ENCODE measurements at places on chromosomes 7 and 10.

DNA sequence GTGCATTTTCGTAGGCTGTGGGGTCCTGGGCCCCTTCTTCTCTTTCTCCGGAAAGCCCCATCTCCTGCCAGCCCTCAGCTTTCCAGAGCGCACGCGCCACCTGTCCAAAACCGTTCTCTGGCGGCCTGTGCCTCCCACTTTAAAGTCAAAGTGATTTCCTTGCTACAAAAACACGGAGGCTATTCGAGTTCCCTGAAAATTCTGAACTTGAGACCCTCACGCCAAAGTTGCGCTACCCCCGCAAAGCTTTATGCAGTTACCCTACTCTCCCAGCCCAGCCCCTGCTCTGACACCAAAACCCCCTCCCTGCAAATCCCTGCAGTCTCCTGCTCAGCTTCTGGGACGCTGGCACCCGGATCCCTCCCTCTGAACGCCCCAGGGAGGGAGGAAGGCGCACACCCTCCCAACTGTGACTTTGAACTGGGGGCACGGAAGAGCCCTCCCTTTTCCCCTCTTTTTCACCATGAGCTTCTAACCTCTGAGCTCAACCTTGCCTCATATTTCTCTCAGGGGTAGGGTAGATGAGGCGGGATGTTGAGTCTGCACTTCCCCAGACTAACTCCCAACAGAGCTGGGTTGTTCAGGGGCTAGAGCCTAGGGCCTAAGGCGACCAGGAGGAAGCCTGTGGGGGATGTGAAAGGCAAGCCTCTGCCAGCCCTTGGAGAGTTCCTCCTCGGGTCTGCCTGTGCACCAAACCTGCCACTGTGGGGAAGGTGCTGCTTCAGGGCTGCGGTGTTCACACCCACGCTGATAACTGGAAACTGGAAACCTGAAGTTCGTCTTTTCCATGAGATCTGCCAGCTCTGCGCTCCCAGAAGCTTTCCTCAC, 2.7 kb upstream of the PAX4 start:
- DNase-seq, result no peak

- DNase-seq, result no peak
Measured at GRCh38 chr10:73916761-73917470, 6.0 kb downstream of the PLAU start.

DNA sequence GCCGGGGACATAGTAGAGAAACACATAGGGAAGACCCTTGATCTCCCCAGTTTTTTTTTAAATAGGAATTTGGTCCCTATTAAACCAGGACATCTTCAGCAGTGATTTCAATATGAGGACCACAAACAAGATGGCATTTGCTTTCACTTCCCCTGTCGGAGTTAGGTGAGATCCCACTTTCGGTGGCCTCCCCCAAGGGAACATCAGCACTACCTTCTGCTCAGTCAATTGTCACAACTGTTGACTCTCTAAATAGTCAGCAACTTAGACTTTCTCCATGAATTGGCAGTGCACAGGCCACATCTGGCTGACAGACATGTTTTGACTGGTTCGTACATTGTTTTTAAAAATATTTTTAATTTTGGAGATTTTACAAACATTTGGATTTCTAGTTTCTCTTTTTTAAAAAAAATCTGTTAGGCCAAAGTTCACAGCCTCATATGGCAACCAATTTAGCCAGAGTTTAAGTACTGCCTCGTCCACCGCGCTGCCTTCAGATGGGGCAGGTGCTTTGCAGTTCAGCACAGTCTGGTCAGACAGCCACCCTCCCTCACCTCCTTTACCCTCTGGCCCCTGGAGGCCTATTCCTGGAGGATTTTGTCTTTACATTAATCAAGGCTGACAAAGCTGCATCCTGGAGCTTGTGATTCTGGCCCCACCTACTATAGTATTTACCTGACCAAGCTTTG, 139.2 kb upstream of the PRR15 start:
- DNase-seq, result no peak

DNA sequence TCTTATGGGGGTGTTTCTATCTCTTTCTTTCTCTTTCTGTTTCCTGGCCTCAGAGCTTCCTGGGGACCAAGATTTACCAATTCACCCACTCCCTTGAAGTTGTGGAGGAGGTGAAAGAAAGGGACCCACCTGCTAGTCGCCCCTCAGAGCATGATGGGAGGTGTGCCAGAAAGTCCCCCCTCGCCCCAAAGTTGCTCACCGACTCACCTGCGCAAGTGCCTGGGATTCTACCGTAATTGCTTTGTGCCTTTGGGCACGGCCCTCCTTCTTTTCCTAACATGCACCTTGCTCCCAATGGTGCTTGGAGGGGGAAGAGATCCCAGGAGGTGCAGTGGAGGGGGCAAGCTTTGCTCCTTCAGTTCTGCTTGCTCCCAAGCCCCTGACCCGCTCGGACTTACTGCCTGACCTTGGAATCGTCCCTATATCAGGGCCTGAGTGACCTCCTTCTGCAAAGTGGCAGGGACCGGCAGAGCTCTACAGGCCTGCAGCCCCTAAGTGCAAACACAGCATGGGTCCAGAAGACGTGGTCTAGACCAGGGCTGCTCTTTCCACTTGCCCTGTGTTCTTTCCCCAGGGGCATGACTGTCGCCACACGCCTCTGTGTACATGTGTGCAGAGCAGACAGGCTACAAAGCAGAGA, 12.2 kb downstream of the AQP1 start:
- DNase-seq, result no peak

- DNase-seq, result no peak
Measured at GRCh38 chr7:83643012-83643411, 5.9 kb downstream of the SEMA3E start.

GRCh38 chr7:134414109-134414508, 44.8 kb downstream of the AKR1B1 start:
- DNase-seq, result no peak

DNA sequence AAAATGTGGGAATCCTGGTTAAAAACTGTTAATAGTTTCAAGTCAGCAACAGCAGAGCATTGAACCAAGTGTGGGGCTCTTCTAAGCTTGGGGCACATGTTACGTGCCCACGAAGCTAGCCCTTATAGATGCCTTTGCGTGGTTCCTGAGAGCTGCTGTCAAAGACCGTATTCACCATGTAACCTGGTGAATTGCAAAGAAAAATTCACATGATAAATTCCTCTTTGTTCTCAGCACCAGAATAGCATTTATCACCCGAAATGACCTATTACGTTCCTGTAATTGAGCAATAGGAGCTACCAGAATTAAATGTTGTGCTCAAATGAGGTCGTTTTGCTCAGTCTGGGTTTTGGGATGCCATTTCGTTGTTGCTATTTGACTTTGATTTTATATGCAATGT, 202.6 kb upstream of the PRPS1L1 start:
- no peak for DNase-seq

DNA sequence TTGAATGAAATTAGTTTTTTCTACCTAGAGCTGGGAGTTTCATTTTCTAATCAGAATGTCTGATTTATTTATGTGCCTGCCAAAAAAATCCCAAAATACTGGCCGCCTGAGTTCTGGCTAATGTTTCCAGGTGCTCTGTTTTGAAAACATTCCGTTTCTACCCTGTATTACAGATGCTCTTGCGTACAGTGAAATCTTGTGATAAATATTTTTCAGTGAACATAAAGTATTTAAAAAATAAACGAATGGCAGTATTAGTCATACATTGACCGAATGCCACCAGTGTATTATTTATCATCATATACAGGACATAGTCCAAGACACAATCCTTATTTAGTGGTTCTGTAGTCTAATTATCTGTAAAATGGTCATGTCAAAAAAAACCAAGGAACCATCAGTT, 102.8 kb downstream of the KAT6B start:
- no peak for DNase-seq

DNA sequence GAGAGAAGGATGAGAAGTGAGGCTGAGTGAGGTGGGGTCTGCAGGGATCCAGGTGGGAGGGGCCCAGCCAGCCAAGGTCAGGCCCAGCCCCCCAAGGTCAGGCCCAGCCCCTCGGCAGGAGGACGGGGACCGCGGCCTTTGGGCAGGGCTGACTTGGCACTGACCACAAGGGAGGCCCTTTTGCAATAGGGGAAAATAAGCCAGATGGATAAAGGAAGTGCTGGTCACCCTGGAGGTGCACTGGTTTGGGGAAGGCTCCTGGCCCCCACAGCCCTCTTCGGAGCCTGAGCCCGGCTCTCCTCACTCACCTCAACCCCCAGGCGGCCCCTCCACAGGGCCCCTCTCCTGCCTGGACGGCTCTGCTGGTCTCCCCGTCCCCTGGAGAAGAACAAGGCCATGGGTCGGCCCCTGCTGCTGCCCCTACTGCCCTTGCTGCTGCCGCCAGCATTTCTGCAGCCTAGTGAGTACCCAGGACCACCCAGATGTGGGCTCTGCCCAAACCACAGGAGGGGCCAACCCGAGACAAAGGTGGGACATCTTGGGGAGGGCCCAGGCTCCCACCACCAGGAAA, at the start of gene PILRA:
TSS of gene PILRA (plus strand) at position 227 of the 571 bp plus-strand sequence. CDS start at position 397, 170 bp downstream.
- DNase-seq, result no peak

GRCh38 chr7:6284461-6285360, 12.3 kb upstream of the CYTH3 start:
- DNase-seq, result no peak

DNA sequence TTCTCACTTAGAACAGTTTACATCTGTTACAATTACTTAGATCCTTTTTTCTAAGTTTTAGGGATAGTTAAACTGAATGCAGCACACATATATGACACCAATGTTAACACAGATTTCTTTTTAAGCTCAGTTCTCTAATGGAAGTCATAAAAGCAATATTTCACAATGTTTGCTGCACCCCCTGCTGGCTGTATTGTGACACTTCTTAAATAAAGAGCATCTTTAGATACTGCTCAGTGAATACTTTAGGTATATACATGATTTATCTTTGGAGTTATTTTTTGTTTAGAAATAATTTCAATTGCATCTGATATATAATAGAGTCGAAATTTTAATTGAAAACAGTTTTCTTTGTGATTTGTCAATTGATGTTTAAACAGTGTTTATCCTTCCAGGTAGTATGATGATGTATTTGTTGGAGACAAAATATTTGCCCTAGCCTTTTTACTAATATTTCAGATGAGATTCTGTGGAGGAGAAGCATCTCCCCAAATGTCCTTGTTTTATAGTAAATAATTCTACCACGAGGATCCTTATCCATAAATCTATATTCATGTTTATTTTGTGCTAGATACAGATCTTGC, 174.4 kb downstream of the ST7 start:
- peak; percentile 20 for DNase-seq

GRCh38 chr7:23474829-23475575, 4.7 kb upstream of the IGF2BP3 start:
- no peak for DNase-seq

DNA sequence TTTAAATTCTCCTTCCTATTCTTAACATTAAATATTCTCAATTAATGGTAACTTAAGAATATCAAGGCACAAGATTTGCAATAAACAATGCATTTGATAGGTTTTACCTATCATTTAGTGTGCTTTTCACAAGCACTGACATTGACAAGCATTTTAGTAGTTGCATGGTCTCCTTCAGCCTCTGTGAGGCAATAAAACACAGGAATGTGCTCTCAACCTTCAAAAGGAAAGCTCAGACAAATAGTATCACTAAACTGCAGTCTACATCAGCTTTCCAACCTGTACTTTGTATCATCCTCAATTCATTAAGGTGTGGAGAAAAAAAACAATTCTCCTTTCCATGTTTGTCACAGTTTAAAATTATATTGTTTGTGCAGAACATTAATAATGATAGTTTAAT, 51.1 kb upstream of the TSPAN13 start:
- DNase-seq, result no peak

GRCh38 chr10:79472951-79473350, 27.5 kb upstream of the ZCCHC24 start:
- no peak for DNase-seq

GRCh38 chr7:94332571-94332970, 62.1 kb upstream of the COL1A2 start:
- DNase-seq, result no peak

DNA sequence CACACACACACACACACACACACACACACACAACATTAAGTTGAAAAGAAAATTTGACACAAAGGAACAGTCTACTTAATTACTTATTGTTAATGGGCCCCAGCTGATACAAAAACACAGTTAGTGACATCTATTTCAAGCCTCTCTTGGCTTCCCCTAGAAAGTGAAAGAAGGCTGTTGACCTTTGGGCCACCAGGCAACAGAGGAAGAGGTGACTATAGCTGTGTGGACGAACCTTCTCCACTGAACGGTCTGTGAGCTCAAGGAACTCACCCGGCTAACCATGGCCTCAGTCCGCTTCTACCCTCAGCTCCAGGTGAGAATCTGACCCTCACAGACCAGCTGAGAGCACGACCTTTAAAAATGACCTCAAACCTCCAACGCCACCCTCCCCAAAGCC, 32.9 kb upstream of the CALN1 start:
- no peak for DNase-seq

DNA sequence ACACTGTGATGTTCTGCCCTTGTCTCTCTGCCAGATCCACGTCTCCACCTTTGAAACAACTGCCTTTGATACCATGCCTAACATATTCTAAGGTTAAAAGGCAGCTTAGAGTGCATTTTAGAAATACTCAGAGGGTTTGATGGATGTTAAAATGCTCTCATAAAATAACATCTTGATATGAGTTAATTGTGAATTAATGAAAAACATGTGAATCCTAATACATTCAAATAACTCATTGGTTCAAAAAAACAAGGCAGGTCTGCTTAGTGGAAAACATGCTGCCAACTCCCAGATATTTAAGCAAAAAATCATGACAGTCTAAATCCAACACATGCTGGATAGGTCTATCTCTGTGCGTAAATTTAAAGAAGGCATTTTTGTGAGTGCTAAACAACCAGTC, 291.8 kb downstream of the AHR start:
- no peak for DNase-seq

- no peak for DNase-seq
Measured at GRCh38 chr7:97770850-97771249, 39.0 kb downstream of the TAC1 start.

- no peak for DNase-seq
Measured at GRCh38 chr7:87359366-87359765, 13.9 kb downstream of the CROT start.

- DNase-seq, result no peak
Measured at GRCh38 chr7:123977081-123977480, 52.0 kb downstream of the SPAM1 start.

DNA sequence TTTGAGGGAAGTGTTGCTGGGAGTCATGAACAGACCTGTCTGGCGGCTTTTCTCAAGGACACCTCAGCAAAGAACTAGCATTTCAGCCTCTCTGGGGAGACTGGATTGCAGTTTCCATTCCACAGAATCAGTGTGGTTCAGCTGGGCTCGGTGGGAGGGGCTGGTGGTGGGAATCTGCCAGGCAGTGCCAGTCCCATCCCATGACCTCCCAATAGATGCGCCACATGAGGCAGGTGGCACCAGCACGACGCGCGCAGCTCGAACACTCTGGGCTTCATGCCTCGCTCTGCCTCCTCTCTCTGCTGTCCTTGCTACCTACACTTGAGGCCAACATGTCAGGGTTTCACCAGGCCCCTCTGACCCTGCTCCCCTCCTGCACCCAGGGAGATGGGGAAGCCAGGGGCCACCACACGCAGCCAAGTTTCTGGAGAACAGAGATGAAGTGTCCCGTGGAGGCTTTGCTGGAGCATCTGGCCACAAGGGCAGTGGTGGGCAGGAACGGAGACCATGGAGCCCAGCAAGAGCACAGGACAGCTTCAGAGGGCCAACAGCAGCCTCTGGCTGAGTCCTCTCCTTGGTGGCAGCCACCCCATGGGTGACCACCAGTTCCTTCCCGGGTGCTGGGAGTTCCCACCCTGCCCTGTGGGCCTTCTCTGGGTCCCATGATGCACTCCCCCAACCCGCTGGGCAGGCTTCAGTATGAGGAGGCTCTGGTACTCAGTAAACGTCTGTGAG, 2.3 kb downstream of the NACAD start:
- DNase-seq, result no peak

- DNase-seq, result no peak
Measured at GRCh38 chr7:120170834-120171233, 102.1 kb upstream of the KCND2 start.

Data from neuronal stem cell (in vitro differentiated cells).